Esophagus squamous epithelium (tissue), 5 donors: ENCODE measurements at places on chromosomes 13 and 19. TPM values are rescaled to one million over a fixed set of nuclear protein-coding genes. Genes with fewer than 3 reads are reported as not detected.

The ZNF208 gene
- total RNA-seq: 0.23 TPM

The FAM32A gene
- total RNA-seq: 76.5 TPM

The THSD8 gene
- not detected for total RNA-seq

The ZNF763 gene
- total RNA-seq: 1.2 TPM

The CPAMD8 gene
- total RNA-seq: 0.72 TPM

GRCh38 chr19:32068793-32069192 lies 276.6 kb upstream of the ZNF507 start:
- H3K27me3 ChIP-seq: no peaks in the 10 kb centered on the region
- no peak overlapping the region for H3K27ac ChIP-seq
- H3K4me3 ChIP-seq: no peak overlapping the region
- DNase-seq: no peak
- H3K36me3 ChIP-seq: no peaks in the 10 kb centered on the region
- H3K4me1 ChIP-seq: no peaks in the 10 kb centered on the region

- no peak for DNase-seq
- H3K27ac ChIP-seq: no peak overlapping the region
These were observed 50.3 kb upstream of the SIN3B start for GRCh38 chr19:16778796-16779411.

GRCh38 chr19:28494461-28494860 lies 718.5 kb downstream of the UQCRFS1 start:
- no peaks in the 10 kb centered on the region for H3K27me3 ChIP-seq
- no peak overlapping the region for H3K27ac ChIP-seq
- H3K4me1 ChIP-seq: no peaks in the 10 kb centered on the region
- DNase-seq: no peak

DNA sequence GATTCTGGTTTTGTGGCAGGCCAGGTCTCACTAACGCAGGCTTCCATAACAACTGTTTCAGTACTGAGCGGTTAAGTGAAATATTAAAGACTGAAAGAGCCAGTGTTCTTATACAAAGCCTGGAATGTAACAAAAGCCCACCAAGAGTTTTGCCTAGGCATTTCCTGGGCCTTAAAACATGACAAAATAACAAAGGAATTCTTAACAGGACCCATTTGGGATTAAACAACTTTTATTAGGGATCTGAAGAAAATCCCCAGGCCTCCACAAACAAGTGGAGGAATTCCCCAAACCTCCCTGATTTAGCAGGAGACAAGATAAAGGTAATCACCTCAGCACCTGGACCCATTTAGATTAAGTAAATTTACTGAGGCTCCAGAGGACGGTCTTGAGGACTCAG lies 799.7 kb upstream of the SPRY2 start:
- no peaks in the 10 kb centered on the region for H3K4me1 ChIP-seq
- H3K36me3 ChIP-seq: no peaks in the 10 kb centered on the region
- H3K4me3 ChIP-seq: no peak overlapping the region

GRCh38 chr19:14562660-14563589 lies 8.9 kb downstream of the NDUFB7 start:
- no peaks in the 10 kb centered on the region for H3K27me3 ChIP-seq
- H3K27ac ChIP-seq: peak overlapping the region; percentile 90
- H3K4me1 ChIP-seq: peaks cover 70% of the 10 kb centered on the region

DNA sequence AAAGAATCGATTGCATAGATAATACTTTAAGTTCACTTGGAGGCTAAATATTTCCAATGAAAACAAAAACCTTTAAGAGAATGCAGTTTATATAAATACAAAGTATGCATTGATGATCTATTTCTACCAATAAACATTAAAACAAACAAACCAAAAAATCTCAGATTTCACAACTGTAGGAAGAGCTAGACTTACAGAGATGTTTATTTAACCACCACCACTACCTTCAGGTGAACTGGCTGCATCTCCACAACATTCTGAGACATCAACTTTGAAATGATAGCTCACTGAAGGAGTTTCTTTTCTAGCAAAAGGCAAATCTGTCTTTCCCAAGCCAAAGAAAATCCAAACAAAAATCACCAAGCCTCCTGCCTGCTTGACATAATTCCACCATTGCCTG lies 44.2 kb downstream of the FOXO1 start:
- H3K4me1 ChIP-seq: no peaks in the 10 kb centered on the region
- no peak overlapping the region for H3K4me3 ChIP-seq
- H3K27ac ChIP-seq: no peak overlapping the region
- no peaks in the 10 kb centered on the region for H3K27me3 ChIP-seq
